ENCODE measurements at places on chromosomes 12 and 14.
A peak's percentile ranks its signal among the peaks of the same experiment; 100 is the strongest.

- no peak for DNase-seq
Measured at GRCh38 chr14:50784683-50785456, 46.1 kb downstream of the NIN start.

DNA sequence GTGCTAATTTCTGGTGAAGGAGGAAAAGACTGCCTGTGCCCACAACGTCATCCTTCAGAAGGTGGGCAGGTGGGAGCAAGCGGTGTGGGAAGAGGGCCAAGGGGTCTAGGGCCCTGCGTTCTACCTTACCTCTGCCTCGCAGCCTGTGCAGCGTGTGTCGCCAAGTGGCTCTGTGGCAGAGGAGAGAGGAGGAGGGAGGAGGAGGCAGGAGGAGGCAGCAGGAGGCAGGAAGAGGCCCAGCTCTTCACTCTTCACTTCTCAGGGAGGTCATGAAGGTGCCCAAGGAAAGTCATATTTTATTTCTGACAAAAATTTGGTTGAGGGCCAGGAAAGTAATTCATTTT, 177.9 kb downstream of the MYRFL start:
- DNase-seq = no peak

- no peak for DNase-seq
Measured at GRCh38 chr12:8064131-8064530, 2.0 kb downstream of the C3AR1 start.

GRCh38 chr12:3149515-3150307, 72.5 kb downstream of the TSPAN9 start:
- no peak for DNase-seq

- DNase-seq = no peak
Measured at GRCh38 chr14:60654334-60654821, 5.1 kb upstream of the SIX1 start.

GRCh38 chr14:88324491-88324890, 1.4 kb upstream of the KCNK10 start:
- no peak for DNase-seq

DNA sequence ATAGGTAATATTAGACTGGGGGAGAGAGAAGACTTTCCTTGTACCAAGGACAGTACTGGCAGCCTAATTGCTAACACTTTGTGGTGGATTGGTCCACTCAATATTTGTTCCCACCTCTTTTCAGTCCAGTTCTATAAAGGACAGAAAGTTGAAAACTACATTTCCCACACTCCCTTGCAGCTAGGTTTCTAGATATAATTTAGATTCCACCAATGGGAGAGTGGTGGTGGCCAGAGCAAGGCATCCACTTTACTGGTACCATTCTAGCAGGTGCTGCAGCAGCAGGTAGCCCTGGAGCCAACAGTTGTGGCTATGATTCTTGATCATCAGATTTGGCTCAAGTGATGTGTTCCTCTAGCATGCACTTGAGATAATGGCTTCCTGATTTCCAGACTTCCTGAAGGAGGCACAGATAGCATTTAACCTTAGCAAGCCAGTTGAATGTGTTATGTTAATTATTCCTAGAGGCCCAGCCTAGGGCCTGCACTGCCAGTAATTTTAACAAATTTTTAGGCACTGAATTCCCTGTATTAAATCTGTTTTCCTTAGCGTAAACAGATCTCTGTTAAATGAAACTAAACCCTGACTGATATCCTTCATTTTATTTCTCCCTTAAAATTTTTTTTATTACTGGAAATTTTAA, 24.4 kb downstream of the SLC38A1 start:
- no peak for DNase-seq

GRCh38 chr14:68523989-68524725, 268.7 kb downstream of the ZFP36L1 start:
- no peak for DNase-seq

DNA sequence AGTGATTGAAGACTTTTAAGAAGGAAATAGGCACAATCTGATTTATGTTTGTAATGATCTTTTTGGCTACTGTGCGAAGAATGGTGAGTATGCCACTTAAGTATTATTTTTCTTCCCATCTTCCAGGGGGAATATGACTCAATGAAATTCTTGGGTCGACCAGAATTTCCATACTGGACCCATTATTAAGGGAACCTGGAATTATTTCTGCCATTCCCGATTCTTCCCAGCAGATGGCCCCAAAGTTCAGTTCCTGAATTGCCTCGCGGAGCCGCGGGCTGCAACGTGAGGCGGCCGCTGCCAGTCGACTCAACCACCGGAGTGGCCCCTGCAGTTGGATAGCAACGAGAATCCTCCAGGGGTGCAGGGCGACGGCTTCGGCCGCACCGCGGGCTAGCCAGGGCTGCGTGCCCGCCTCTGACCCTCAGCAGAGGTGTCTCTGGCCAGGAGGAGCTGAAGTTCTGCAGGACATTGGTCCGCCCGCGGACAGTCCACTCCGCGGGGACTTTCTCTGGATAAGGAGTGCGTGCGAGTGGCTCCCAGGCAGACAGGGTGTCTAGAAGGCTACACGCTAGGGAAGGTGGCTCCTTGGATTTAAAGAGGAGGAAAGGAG, 628 bp upstream of the TSHR start:
- DNase-seq = peak; percentile 82

DNA sequence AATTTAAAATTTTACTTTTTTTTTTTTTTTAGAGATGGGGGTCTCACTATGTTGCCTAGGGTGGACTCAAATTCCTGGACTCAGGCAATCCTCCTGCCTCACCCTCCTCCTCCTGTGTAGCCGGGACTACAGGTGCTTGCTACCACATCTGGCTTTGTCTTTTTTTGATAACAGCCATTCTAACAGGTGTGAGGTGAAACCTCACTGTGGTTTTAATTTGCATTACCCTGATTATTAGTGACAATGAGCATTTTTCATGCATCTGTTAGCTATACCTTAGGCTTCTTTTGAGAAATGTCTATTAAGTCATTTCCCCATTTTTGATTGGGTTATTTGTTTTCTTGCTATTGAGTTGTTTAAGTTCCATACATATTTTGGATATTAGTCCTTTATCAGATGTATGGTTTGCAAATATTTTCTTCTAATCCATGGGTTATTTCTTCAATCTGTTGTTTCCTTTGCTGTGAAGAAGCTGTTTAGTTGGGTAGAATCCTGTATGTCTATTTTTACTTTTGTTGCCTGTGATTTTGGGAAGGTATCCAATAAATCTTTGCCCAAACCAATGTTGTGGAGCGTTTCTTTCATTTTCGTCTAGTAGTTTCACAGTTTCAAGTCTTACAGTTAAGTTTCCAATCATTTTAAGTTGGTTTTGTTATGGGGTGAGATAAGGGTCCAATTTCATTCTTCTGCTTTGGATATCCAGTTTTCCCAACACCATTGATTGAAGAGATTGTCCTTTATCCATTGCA, 86.1 kb downstream of the MYF5 start:
- DNase-seq = no peak

DNA sequence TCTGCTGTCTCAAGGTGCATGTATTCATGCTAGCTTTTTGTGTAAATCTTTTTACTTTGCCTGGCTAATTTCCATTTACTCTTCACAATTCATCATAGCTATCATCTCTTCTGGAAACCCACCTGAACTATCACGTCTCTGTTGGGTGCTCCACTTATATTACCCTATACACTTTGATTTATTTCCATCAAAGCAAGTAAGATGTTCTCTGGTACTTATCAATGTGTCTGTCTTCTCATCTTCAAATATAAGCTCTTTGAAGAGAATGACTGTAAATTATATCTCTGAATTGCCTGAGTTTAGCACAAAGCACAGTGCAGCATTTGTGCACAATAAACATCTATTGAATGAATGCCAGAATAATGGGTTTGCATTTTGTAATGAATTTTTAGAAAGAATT, 1129.7 kb downstream of the LRFN5 start:
- no peak for DNase-seq

DNA sequence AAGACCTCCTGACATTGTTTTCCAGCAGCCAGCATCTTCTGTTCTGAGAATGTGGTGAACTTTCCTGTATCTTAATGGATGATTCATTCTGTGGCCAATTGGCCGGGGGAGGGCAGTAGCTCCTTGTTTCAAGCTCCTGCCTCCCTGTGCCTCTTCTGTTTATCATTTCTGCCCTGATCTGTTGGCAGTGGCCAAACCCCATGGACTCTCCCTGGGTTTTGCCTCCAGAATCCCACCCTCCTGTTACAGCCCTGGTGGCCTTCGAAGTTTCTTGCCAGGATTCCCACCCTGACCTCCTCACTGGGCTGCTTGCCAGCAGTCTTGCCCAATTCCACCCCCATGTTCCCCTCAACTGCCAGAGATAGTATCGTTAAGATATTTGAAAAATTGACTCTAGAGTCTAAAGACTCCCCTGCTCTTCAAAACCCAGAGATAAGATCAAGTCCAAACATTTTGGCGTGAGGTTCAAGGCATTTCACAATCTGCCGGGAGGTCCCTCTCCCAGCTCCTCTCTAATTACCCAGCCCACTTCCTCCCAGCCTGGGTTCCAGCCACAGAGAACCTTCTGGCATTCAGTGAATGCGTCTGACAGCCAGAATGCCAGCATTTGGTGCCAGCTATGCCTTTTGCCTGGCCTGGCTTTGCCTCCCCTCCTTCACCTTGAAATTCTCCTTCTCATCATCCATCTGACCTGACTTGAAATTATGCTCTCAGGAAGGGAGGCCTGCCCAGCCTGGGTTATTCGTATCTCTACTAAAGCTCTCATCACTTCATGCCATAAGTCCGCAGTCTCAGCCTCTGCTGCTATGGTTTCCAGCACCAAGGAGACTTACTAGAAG, 37.7 kb upstream of the TXNRD1 start:
- DNase-seq = peak; percentile 29

DNA sequence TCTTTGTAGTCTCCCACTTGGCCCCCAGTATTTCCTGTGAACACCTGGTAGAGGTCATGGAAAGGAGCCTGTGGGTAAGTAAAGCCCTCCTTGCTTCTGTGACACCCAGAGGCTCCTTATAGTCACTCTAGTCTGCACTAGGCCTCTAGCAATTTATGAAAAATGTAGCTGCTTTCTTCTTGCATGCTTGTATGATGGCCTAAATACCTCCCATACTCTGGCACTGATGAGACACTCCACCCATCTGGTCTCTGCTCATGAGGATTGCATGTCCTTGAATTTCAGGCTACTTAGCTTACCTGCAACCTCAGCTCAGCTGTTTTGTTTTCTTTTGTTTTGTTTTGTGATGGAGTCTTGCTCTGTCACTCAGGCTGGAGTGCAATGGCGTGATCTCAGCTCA, 4.6 kb upstream of the A2ML1 start:
- DNase-seq = no peak

DNA sequence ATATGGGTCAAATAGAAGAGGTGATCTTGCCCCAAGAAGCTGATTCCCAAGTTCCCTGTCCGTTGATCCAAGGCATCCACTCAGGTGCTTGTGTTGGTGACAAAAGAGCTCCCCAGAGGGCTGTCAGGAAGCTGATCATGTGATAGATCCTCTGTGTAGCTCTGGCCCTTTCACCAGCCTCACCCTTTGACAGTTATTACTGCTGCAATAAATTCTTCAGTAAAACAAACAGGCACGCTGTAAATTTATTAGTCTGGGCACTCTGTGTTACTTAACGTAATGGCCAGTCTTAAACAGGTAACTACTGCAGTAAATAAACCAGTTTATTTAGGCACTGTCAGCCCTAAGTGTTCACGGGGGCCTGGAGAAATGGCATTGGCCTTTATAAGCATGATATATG, 473.9 kb downstream of the BCL11B start:
- DNase-seq = no peak

- DNase-seq = peak; percentile 28
Measured at GRCh38 chr14:101196795-101197590, 293.5 kb upstream of the RTL1 start.

- peak; percentile 11 for DNase-seq
Measured at GRCh38 chr12:52636189-52636588, 15.8 kb downstream of the KRT2 start.

DNA sequence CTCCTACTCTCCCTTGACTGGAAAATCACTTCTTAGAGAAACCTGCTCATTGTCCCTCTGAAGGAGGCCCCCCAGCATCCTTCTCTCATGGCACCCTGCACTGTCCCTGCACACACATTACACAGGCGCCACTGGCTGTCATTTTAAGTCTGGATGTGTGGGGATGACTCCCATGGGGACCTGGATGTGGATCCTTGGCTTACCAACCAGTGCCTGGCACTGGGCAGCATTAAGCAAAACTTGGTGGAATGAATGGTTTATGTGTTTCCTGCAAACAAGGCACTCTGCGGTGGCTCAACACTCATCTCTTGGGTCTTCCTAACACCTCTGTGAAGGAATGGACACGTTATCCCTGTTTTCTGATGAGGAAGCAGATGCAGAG, 162.4 kb downstream of the RBM19 start:
- DNase-seq = no peak

DNA sequence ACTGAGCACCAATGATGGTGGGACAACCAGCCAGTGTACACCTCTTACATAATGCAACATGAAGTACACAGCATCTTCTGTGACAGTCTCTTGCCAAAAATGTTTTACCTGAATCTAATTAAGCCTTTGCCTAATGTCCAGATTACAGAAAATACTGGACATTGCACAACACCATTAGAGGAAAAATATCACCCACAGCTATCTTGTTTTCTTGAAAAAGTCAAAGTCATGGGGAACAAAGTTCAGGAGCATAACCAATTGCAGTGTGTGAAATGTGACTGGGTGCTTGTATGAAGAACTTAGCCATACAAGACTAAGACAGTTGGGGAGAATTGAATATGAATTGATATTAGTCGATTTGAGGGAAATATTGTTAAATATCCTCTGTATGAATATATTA, 12.1 kb upstream of the ANO6 start:
- DNase-seq = no peak

GRCh38 chr12:106645074-106645421, 62.2 kb downstream of the RFX4 start:
- DNase-seq = peak; percentile 85

- no peak for DNase-seq
Measured at GRCh38 chr14:68796418-68797101, 3.7 kb upstream of the ZFP36L1 start.

GRCh38 chr12:118526255-118527095, 150.1 kb downstream of the SUDS3 start:
- DNase-seq = no peak

DNA sequence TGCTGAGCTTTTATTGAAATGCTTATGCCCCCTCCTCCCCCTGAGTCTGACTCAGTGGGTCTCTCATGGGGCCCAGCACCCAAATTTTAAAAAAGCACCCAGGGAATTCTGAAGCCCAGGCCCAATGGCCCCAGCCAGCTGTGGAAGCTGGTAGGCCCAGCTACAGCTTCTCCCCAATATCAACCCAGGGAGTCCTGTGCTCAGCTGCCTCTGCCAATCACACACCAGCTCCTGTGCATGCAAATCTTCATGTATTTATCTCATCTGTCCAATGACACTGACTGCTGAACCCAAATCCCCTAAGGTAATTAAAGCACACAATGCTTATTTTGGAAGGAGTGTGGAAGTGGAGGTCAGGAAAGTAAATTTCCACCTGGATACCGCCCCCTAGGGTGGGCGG, 76.3 kb downstream of the CCDC88C start:
- peak; percentile 44 for DNase-seq

GRCh38 chr12:121568518-121568917, 12.3 kb downstream of the KDM2B start:
- no peak for DNase-seq

DNA sequence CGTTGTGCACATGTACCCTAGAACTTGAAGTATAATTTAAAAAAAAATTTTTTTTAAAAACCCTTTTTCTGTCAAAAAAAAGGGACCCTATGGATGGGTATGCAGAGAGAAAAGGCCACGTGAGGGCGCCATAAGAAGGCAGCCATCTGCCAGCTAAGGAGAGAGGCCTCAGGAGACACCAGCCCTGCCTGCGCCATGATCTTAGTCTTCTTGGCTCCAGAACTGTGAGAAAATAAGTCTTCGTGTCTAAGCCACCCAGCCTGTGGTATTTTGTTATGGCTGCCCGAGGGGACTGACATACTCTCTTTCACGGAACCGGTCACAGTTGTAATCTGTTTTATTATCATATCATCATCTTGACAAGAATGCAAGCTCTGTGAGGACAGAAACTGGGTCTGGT, 174.8 kb downstream of the EFCAB11 start:
- DNase-seq = no peak

Data from femur (tissue), 1 donor.